ENCODE measurements at places on chromosomes 5 and 9. TPM values are rescaled to one million over a fixed set of nuclear protein-coding genes. Genes with fewer than 3 reads are reported as not detected.

Gene ARHGEF37
- 0.25 TPM for total RNA-seq

Gene KLHL9
- 16.5 TPM for total RNA-seq

DNA sequence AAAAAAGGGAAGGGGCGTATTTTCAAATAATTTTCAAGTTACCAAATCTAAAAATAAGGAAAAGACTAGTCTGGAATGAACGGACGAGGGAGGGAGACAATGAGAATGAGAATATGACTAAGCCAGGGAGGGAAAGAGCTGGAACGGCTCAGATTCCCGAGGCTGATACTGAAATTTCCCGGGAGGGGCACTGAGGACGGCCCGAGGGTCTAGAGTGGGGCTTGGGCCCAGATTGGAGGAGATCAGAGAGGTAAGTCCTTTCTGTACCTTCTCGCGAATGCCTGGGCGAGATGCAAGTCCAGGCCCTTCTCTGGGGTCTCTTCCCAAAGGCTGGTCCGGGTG is 3.4 kb upstream of the CCIN start:
- no peak for DNase-seq

DNA sequence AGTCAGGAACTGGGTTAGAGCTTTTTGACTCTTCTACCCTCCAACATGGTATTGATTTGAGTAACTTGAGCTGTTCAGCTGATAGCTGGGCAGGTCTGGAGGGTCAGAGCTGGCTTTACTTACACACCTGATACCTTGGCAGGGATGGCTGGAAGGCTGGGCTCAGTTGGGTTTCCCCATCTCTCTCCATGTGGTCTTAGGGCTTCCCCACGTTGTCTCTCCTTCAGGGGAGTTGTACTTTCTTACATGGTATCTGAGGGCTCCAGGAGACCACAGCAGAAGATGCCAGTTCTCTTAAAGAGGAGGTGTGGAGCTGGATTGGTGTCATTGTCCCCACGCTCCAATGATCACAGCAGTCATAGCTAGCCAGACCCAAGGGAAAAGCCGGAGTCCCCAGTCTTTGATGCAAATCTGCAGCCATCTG is 25.6 kb downstream of the ISOC1 start:
- no peak for DNase-seq

Gene PTPN3
- 4.8 TPM for total RNA-seq

DNA sequence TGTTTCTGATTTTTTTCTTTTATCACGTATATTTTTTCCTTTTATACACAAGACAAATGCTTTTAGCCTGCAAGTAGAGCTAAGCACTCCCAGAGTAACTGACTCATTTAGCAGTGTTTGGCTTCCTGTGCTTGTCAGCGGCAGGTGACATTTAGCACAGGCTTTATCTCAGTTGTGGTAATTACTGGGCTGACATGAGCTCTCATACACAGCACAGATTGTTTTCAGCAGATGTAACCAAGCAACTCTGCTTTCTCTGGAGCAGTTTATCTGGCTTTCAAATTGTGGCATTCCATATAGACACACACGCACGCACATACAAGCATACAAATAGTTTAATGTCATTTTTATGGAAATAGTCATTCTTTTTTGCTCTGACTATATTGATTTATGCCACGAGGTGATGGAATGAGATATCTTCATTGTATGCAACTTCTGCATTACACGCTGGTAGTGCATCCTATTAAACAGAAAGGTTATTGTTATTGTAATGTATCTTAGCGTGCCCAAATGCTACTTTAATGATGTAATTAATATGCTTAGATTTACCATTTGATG is 379.0 kb upstream of the GRAMD2B start:
- no peak for DNase-seq

GRCh38 chr5:1931604-1932231 is 49.0 kb upstream of the IRX4 start:
- no peak for DNase-seq

Gene DMGDH
- total RNA-seq: not detected

Gene TMEM8B
- 2.8 TPM for total RNA-seq

DNA sequence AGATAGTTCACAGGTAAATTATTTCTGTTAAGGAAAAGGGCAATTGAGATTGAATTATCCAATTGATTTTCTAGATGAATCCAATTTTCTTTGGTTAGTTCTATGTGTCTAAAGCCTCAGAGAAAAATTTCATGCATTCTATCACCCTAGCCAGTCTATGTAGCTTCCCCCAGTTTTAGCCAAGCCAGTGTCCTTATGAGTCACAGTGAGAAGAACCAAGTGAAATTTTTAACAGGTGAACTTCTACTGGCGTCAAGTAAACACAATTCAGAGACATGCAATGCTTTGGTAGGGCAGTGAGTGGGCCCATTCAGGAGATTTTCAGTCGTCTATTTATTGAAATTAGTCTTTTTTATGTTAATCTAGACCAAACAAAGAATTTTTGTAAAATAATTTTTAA is 1077.4 kb upstream of the ARRDC3 start:
- no peak for DNase-seq

- no peak for DNase-seq
Measured at GRCh38 chr5:41787265-41787664, 83.0 kb downstream of the OXCT1 start.

Gene CYLC2
- not detected for total RNA-seq

DNA sequence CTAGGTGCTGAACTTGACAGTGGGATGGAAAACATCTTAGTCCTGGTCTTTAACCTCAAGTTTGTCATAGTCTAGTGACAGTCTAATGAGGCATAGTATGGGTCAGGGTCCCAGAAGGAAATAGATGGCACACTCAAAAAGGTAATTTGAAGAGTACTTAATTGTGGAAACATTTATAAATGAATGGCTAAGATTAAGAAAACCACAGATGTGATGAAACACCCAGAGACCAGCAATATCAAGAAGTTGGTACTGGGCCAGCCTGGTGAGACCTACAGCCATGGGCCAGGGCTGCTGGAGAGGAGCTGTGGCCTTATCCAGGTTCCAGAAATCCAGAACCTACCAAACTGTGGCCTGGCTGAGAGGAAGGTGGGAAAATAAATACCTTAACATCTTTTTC is 93.5 kb upstream of the ATG10 start:
- no peak for DNase-seq

GRCh38 chr5:5134107-5134506 is 6.0 kb upstream of the ADAMTS16 start:
- no peak for DNase-seq

- DNase-seq: no peak
Measured at GRCh38 chr5:109516390-109516789, 106.6 kb upstream of the PJA2 start.

Gene PDE6A
- not detected for total RNA-seq

- no peak for DNase-seq
Measured at GRCh38 chr5:179914032-179914755, 6.5 kb upstream of the TBC1D9B start.

Gene CD74
- total RNA-seq: not detected

Gene KCNN2
- total RNA-seq: not detected

- DNase-seq: no peak
Measured at GRCh38 chr9:9752722-9753121, 860.1 kb downstream of the PTPRD start.
